ENCODE measurements at places on chromosomes 5 and 9. TPM values are rescaled to one million over a fixed set of nuclear protein-coding genes. Genes with fewer than 3 reads are reported as not detected.

Gene LURAP1L
- total RNA-seq, result 1.7 TPM

Gene JADE2
- total RNA-seq, result 29.5 TPM

Gene SLC34A1
- total RNA-seq, result not detected

Gene NMUR2
- not detected for total RNA-seq

Gene PCDHB15
- total RNA-seq, result not detected

Gene IFNA10
- total RNA-seq, result not detected

Gene DMAC1
- 29.8 TPM for total RNA-seq

Gene SURF2
- total RNA-seq, result 28.1 TPM

DNA sequence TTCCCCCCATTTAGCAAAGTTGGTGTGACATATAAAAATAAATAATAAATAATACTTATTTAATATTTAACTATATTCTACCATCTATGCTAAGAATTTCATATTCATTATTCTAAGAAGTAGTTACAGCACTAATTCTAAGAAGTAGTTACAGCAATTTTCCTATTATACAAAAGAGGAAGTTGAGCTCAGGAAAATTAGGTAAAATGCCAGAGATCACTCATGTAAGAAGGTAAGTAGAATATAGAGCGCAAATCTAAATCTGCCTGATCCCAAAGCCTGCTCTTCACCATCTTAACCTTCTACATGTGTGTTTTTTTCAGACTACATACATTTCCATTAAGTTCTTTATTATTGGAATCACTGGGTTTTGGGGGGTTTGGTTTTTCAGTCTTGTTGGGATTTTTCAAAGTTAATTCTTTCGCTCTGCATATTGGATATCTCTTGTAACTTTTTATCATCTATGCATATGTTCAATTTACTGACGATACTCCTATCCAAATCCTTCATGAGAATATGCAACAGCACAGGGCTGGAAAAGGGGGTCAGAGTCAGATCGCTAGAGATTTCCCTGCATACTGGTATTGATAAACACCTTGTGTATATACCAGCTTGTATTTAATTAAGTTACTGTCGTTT is 852.1 kb downstream of the MAT2B start:
- DNase-seq, result no peak

DNA sequence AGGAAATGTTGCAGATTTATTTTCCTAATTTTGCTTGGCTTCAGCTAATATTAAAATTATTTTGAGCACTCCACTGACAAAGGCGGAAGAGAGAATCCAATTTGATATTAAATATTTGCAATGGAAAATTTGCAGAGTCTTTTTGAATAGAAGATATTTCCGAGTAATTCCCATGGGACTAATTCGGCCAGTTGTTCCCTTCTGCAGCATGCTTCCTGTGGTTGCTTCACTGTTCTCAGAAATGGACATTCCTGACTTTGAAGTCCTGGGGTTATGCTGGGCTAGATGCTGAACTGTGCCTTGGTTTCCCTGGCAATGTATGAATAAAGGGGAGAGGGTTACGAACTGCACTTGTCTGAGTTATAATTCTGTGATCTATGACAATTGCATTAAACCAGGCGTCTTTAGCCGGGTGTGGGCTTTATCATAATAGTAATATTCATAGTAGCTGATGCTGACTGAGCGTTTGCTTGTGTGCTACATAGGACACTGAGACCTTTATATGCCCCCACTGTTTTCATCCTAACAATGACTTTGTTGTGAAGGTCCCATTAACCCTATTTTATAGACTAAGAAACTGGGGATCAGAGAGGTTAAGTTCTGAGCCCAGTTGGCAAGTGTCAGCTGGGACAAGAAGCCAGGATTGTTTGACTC is 114.5 kb upstream of the SPRY4 start:
- no peak for DNase-seq

- no peak for DNase-seq
These were observed 6.5 kb downstream of the SNX18 start for GRCh38 chr5:54524082-54524481.

GRCh38 chr9:95822015-95822414 is 53.5 kb upstream of the ERCC6L2 start:
- DNase-seq, result no peak

DNA sequence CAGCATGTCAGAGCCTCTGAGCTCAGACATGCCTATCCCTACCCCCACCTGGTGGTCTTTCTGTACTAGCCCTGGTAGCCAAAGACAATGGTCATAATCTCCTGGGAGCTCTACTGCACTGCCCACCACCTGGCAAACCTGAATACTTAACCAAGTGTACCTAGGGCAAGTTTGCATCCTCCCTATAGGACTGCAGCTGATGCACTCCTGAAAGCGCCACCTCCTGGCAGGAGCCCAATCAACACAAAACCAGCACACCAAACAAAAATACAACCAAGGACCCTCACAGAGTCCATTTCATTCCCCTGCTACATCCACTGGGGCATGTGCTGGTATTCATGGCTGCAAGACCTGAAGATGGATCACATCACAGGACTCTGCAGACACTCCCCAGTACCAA is 14.8 kb upstream of the FAM174A start:
- DNase-seq, result no peak

DNA sequence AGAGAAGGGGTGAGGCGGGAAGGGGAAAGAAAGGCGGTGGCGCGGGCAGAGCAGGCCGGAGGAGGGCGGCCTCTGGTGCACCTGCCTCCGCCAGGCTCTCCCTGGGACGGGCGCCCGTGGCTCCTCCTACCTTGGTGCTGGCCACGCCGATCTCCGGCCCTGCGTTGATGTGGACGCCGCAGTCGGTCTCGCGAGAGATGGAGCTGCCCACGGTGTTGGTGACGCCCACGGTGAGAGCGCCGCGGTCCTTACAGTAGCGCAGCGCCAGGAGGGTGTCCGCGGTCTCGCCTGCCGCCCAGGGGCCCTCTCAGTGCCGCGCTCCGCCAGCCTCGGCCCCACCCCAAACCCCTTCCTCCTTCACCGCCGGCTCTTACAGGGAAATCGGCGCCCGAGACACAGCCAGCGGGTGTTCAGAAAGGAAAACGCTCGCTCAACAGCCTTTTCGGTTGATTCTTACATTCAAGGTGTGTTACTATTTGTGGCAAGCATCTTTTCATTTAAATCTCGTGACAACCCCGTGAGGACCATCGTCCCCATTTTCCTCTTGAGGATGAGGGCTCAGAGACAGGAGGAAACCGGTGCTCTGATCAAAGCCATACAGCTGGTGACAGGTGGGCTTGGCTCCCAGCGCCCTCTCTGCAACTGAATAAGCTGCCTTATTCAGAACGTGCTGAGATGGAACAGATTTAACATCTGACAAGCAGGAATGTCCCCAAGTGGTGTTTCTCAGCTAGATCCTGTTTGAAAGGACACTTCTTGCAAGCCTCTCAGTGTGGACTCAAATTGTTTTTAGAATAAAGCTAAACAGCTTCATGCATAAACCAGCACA is 22.0 kb upstream of the MAPK9 start:
- DNase-seq, result peak; percentile 86

DNA sequence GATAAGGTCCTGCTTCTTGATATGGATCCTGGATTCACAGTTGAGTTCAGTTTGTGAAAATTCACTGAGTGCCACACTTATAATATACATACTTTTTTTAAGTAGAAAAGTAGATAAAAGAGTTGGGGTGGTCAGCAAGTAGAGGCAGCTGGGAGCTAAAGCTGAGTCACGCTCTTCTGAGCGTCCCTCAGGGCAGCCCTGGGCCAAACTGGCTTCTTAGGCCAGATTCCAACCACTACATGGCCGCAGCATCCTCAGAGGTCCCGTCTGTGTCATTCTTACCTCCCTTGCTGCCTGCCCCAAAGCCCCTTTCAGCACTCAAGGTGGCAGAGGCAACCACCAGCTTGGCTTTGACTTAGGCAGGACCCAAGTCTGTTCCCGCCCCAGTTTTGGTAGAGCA is 123.3 kb upstream of the TBC1D2 start:
- DNase-seq, result no peak

DNA sequence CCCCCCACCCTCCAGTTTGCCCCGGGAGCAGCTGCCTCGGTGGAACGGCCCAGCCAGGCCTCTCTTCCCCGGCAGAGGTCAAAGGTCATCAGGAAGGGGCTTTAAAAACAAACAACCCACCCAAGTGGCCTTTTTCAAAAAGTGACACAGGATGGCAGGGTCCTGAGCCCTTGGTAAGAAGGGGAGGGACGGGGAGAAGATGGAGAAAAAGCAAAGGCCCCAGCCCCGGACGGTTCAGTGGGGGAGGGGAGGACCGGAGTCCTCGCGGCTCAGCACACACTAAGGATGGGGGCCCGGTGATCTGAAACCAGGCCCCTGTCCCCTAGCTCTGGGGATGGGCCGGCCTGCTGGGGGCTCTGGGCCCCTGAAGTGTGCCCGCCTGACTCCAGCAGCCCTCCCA is 1.1 kb downstream of the PRRX2 start:
- DNase-seq, result peak; percentile 87

- no peak for DNase-seq
These were observed 71.0 kb downstream of the LRRC70 start for GRCh38 chr5:62649476-62650113.

DNA sequence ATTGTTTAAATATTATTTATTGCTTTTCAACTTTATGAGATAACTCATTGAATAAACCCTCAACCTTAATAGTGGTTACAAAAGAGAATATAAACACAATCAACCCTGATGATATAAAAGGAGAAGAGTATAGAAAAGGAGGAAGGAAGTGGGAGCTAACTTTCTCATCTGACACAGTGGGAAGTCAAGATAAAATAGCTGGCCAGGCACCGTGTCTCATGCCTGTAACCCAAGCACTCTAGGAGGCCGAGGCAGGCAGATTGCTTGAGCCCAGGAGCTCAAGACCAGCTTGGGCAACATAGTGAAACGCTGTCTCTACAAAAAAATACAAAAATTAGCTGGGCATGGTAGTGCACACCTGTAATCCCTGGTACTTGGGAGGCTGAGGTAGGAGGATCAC is 93.5 kb downstream of the PPP2R2B start:
- no peak for DNase-seq

DNA sequence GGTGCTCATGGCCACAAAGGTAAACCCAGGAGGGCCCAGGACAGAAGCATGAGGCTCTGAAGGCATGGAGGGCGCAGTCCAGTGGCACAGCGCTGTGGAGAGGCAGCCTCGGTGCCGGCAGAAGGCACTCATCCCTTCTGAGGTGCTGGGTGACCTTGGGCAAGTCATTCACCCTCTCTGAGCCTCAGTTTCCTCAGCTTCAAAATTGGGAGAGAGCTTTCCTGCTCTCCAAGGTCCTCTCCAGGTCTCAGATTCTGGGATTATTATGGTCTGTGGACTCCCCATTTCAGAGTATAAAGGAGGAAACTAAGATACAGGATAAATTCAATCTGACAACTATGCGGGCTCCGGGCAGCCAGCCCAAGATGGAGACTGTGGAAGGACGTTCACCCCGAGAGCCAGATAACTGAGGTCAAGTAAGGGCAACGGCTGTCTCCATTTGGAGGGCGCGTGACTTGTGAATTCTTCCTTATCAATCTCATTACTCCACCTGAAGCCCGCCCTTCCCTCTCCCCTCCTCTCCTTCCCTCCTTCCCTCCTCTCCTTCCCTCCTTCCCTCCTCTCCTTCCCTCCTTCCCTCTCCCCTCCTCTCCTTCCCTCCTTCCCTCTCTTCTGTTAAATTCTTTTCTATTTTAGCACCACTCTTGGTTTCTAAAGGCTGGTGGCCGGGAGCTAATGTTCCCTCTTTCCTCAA is 58.1 kb downstream of the LRSAM1 start:
- no peak for DNase-seq

- no peak for DNase-seq
These were observed 84.6 kb downstream of the ANKRD55 start for GRCh38 chr5:56148453-56148971.

DNA sequence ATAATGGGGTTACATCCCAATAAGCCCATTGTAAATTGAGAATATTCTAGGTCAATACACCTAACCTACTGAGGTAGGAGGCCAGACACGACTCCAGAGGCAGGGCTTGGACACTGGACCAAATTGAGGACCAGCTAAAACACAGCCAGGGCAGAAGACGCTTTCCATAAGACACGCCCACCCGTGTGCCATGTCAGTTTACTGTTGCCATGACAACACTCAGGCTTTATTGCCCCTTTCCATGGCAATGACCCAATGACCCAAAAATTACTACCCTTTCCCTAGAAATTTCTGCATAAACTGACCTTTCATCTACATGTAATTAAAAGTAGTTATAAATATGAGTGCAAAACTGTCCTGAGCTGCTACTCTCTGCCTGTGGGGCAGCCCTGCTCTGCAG is 31.5 kb downstream of the SLC22A4 start:
- DNase-seq, result no peak

DNA sequence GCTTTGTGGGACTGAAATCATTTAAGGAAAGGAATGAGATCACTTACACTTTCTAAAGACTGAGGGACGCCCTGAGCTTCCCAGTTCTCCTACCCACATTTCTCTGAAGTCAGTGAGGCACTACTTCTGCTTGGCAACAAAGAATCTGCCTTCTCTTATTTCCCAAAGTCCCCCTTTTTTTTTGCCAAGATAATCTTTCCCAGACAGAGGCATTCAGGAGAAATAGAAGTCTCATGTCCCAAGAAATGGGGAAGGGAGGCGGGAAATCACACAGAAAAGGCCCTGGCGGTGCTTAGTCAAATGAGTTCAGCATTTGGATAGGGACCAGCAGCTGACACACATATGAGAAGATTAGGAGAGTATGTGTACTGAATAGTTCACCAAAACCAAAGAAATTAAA is 159.7 kb downstream of the MUSK start:
- no peak for DNase-seq

DNA sequence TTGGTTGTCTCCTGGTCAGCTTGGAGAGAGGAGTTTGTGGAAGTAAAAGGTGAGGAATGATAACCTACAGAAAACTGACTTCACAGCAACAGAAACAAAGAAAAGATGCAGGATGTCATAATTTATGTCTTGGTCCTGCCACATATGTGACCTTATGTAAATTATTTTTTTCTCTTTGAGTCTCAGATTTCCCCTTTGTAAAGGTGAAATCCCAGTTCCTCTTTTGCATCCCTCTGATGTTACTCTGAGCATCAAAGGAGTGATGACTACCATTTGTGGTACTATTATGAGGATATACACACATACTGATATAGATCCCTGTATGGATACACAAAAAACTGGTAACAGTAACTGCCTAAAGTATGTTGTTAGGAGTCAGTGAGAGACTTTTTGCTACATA is 1.4 kb upstream of the THG1L start:
- no peak for DNase-seq

DNA sequence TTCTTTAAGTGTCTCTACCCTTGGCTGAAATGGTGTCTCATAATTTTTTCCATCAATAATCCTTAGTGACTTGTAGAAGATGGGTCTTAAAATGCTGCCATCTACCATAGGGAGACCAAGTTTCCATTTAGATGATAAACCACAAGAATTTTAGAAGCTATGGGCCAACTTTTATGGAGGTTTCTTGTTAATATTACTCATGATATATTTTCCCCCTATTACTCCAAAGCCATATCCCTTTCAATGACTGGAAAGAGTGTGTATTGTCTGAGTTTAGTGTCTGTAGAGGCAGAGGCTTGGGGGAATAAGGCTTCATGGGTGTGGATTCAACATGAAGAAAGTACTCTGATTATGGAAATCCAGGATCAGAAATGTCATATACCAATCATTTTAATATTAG is 507.3 kb upstream of the TNC start:
- no peak for DNase-seq

GRCh38 chr9:94985649-94986048 is 259.1 kb downstream of the AOPEP start:
- DNase-seq, result no peak

GRCh38 chr9:88464851-88465250 is 70.1 kb upstream of the NXNL2 start:
- DNase-seq, result no peak

GRCh38 chr9:134360897-134361296 is 34.6 kb downstream of the RXRA start:
- DNase-seq, result no peak

- DNase-seq, result no peak
These were observed 29.5 kb downstream of the SLC35A4 start for GRCh38 chr5:140594169-140594568.

Data from H7 (cell line).